ENCODE measurements at places on chromosomes 5 and 9.

- DNase-seq, result no peak
Measured at GRCh38 chr5:123208668-123209501, 119.8 kb downstream of the PRDM6 start.

DNA sequence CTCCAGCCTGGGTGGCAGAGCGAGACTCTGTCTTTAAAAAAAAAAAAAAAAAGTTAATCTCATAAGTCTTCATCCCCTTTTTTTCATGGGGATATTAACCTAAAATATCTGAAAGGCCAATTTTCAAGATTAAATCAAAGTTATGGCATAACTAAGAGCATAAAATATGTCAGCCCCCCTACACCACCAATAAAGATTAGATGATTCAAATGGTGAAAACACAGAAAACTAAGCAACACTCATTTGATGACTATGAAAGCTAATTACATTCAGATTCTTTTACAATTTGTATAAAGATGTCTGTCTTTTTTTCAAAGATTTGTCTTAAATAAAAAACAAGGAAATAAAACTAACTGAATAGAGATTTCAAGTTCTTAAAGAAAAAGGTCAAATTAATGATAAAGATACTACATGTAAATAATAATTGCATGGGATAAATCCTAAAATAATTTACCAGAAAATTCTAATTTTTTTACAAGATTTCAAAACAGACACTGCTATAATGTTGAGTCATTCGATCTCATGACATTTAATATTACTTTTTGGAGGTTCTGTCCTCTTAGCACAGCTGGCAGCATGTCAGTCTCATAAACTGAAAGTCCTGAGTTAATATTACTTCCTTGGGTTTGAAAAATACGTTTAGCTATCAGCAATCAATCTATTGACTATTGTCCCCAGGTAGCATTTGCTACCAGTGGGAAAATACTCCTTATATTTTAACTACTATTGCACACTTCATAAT, 112.9 kb downstream of the KIAA0825 start:
- DNase-seq, result no peak

DNA sequence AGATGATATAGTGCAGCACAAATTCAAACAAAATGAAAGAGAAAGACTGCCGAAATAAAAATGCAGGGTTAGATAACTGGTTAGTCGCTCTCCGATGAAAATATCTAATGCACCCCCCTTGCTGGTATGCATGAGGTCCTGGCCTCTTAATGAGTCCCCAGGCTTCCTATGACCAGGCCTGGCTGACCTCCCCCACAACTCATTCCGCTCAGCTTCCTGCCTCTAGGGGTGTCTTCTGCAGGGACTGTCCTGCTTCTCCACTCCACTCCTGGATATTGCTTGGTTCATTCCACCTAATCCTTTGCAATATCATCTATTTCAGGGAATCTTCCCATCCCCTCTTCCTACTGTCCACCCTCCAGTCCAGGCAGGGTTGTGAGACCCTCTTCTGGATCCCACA, 341.8 kb downstream of the ASTN2 start:
- DNase-seq, result no peak

DNA sequence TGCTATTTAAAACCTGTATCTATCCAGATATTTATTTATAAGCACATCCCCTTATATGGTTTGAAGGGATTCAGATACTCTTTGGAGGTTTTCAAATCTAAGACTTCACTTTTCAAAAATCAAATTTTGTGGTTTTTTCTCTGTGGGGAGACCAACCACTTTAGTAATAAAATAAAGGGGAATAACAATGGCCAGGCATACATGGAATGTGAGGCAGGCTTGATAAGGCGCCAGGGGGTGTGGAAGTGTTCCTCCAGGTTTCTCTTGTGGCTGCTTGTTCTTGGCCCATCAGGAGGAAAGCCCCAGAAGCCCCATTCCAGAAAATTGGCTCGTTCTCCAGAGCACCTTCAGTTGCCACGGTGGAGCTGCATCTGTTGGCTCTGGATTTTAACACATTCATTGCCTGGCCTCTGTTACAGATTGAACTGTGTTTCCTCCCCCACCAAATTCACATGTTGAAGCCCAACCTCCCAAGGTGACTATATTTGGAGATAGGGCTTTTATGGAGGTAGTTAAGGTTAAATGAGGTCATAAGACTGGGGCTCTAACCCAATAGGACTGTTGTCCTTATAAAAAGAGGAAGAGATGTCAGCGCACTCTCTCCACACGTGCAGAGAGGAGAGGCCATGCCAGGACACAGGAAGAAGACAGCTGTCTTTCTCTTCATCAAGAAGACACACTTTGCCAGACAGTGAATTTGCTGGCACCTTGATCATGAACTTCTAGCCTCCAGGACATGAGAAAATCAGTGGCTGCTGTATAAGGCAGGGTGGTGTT, 195.9 kb downstream of the TMEM38B start:
- no peak for DNase-seq

DNA sequence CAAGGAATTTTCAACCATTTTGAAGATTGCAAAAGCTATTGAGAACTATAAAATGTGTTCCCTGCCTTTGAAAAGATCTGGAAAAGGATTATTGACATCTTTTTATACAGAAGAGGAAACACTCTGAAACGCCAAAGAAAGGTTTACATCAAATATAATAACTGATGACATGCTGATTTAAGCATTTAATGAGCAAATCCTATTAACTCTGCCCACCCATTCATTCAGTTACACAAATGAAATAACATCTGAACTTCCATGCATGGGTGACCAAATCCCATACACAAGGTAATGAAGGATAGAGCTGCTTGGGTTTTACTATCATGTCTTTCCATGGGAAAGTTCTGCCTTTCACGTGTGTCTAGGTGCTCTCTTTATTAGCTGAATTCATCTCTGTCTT, 589.4 kb upstream of the WWC1 start:
- DNase-seq, result no peak

DNA sequence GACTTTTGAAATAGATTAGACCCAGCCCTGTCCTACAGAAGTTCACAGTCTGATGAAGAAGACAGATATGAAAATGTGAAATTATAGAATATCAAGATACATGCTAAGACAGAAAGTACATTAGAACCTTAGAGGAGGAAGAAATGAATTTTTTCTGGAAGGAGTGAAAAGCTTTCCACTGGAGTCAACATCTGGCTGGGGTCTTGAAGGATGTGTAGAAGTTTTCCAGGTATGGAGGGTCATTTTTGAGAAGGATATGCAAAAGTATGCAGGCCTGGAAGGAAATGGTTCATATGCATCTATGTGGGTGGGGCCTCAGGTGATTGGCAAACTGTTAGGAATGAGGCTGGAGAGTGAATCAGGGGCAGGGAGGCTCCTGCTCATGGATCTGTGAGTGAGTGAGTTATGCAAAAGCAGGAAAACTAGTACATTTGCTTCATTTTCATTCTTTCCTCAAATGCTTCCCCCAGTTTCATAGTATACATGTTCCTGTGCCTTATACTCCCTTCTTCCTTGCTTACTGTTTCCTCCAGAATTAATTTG, 142.3 kb downstream of the GRIA1 start:
- no peak for DNase-seq

GRCh38 chr9:18606281-18606680, 132.3 kb downstream of the ADAMTSL1 start:
- DNase-seq, result no peak

- DNase-seq, result no peak
Measured at GRCh38 chr9:111034170-111034897, 3.9 kb downstream of the LPAR1 start.

- no peak for DNase-seq
Measured at GRCh38 chr9:86521977-86522376, 167.8 kb upstream of the TUT7 start.

DNA sequence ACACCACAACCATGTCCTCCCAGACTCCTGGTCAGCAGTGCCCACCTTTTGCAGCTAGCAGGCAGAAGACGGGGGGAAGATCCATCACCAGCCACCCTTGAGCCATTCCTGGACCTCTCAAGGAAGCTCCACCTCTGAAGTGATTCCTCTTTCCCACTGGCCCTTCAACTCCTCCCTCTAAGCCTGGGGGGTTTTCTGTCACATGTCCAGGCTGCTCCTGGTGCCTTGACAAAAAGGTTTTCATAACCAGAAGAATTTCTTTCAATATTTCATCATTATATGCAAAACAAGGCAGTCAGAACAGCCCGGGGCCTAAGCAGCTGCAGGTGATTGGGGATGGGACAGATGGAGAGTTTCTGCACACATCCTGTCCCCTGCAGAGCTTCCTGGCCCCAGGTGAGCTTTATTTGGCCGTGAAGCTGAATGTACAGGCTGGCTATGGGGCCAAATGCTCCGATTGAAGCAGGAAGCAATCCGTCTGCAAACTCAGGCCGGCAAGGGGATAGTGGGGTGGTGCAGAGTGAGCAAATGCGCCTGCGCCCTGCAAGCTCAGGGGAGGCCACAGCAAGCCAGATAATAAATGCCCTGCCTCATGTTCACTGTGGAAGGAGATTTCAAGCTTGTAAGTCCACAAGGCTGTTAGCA, 173.5 kb downstream of the C5orf15 start:
- DNase-seq, result no peak

GRCh38 chr9:68443624-68444023, 87.2 kb downstream of the PGM5 start:
- no peak for DNase-seq

GRCh38 chr9:132857031-132857430, 21.1 kb downstream of the AK8 start:
- no peak for DNase-seq

GRCh38 chr9:85392260-85392659, 349.5 kb downstream of the AGTPBP1 start:
- DNase-seq, result no peak

- no peak for DNase-seq
Measured at GRCh38 chr5:135750506-135750905, 84.0 kb upstream of the SLC25A48 start.

DNA sequence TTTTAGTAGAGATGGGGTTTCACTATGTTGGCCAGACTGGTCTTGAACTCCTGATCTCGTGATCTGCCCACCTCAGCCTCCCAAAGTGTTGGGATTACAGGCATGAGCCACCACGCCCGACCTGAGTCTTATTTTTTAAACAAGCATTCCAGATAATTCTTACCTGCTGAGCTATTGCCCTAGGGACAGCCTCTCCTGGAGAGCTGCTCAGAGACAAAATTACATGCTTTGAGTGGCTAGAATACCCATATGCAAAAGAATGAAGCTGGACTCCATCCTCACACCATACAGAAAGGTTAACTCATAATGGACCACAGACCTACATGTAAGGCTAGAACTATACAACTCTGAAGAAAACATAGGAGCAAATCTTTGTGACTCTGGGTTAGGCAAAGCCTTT, 41.6 kb downstream of the GTF3C4 start:
- DNase-seq, result no peak

DNA sequence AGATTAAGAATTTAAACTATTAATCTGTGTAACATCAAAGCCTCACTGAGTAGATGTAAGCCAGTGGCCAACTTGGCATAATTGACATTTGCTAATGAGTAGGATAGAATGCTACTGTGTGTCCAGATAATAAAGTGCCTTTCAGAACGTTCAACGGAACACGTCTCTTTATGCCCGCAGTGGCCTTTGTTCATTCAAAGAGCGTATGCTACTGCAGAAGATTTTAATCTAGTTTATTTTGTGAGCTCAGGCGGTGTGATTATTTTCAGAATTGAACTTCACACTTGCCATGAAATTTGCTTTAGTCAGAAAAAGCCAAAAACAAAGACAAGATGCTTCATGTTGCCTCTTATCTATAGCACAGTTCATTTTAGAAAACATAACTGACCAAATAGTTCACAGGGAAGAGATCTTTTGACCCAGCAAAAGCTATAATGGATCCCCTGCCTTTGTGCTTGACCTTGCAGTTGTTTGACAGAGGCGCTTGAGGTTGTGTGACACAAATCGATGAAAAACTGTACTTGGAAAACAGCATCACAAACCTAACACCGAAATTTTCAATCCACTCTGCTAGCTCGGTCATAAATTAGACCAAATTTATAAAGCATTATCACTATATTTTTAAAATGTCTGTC, 530.9 kb upstream of the TYRP1 start:
- no peak for DNase-seq

DNA sequence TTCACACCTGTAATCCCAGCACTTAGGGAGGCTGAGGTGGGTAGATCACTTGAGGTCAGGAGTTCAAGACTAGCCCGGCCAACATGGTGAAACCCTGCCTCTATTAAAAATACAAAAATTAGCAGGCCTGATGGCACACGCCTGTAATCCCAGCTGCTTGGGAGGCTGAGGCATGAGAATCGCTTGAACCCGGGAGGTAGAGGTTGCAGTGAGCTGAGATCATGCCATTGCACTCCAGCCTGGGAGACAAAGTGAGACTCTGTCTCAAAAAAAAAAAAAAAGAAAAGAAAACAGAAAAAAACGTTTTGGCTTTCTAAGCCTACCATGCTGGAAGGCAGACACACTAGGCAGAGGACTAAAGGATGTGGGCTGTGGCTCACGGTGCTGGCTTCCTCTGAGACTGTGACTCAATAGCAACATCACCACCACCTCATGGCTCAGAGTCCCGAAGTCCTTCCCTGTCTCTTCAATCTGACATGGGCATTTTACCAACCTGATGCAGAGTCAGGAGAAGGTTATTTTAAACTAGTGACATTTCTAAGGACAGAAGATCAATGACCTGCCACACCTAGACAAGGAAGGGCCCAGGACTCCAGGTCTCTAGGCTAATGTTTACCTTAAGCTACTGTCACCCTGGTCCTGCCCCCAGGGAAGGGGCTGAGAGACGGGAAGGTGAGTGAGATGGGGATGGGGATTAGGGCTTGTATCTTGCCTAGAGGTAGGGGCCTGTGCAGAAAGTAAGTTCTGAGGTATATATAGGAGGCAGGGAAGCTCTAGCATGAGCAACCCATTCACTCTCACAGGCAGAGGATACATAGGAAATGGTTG, 3.7 kb downstream of the ECSCR start:
- DNase-seq, result no peak

GRCh38 chr5:92887254-92887653, 693.8 kb downstream of the NR2F1-AS1 start:
- DNase-seq, result no peak

DNA sequence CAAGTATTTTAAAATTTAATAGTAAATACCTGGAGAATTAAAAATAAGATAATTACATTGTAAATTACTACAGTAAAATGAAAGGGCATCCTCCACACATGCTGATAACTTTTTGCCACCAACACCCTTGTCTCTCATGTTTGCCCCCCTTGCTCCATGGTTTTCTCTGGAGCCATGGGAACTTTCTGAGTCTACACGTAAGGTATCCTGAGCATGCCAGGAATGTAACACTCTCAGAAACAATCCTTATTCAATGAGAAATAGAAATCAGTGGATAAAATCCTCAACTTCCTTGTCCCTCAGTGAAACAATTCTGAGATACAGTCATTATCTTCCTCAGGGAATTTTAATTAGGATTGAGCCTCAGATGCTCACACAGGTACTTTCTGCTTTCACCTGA, 108.9 kb downstream of the IZUMO3 start:
- DNase-seq, result no peak
